ENCODE measurements at places on chromosomes 2 and 18. TPM values are rescaled to one million over a fixed set of nuclear protein-coding genes. Genes with fewer than 3 reads are reported as not detected.

DNA sequence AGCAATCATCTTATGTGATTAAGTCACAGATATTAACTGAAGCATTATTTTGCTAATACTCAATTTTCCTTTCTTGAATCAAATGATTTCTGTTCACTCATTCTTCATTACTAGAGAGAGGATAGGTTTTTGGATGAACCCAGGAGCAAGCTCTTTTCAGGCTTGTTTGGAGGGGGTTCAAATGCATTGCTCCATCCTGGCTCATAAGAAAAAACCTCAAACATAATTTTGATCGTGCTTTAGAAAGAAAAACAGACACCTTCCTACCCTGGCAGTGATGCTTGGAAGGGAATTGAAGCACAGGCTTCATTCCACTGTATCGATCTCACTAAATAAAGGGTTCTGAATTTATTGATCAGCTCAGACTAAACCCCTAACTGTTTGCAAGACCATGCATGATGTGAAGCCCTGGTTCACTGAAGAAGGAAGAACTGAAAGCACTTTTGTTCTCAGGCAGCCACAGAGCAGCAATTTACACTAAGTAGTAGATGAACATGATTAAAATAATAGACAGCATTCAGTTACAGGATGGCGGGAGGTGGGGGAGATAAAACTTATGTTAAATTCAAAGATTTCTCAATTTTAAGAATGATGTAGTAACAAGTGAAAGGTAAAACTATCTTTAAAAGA is 53.4 kb downstream of the CDH2 start:
- H3K27me3 ChIP-seq = no peaks in the 10 kb centered on the region
- H3K4me1 ChIP-seq = peaks cover 12% of the 10 kb centered on the region
- no peak overlapping the region for H3K27ac ChIP-seq
- no peak overlapping the region for H3K4me3 ChIP-seq
- DNase-seq = no peak

DNA sequence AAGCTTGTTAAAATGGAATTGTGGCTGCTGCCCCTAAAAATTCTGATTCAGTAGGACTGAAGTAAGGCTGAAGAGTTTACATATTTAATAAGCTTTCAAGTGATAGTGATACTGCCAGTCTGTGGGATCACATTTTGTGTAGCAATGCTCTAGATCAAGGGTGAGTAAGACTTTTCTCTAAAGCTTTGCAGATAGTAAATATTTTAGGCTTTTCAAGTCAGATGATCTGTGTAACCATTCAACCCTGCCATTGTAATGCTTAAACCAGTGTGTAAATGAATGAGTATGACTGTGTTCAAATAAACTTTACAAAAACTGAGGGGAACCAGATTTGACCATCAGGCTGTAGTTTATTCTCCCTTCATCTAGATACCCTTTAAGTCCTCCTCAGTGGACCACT is 92.7 kb downstream of the PIK3C3 start:
- H3K4me1 ChIP-seq = no peaks in the 10 kb centered on the region
- no peak overlapping the region for H3K4me3 ChIP-seq
- H3K27me3 ChIP-seq = no peaks in the 10 kb centered on the region
- no peaks in the 10 kb centered on the region for H3K36me3 ChIP-seq
- H3K27ac ChIP-seq = no peak overlapping the region

The QPCT gene
- 746 TPM for polyA plus RNA-seq

DNA sequence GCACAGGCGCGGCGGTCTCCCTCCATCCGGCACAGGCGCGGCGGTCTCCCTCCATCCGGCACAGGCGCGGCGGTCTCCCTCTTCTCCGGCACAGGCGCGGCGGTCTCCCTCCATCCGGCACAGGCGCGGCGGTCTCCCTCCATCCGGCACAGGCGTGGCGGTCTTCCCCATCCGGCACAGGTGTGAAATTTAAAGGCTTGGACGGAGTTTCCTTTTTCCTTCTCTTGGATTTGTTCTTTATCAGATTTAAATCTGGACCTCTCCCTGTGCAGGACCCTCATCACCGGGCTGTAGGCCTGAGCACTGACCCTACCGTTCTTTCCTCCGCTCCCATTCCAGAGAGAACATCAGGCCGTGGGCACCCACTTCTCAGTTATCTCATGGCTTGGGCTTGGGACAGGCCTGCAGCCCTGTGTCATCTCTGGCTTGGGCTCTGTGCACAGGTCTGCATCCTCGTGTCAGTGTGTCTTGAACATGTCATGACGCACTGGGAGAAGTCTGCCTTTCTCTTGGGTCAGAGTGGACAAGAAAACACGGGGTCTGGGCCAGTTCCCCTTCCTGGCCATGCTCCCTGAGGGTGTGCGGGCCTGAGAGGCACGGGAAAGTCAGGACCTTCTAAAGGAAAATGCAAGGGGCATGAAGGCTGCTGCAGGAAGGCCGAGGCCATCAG is 53.9 kb upstream of the PXDN start:
- H3K36me3 ChIP-seq = no peaks in the 10 kb centered on the region
- H3K27me3 ChIP-seq = no peaks in the 10 kb centered on the region
- no peak overlapping the region for H3K27ac ChIP-seq
- H3K4me1 ChIP-seq = no peaks in the 10 kb centered on the region
- DNase-seq = no peak
